ENCODE measurements at places on chromosomes 16 and 17. TPM values are rescaled to one million over a fixed set of nuclear protein-coding genes. Genes with fewer than 3 reads are reported as not detected.

Gene ABCA5
- total RNA-seq = 2.6 TPM

Gene C16orf74
- 5.8 TPM for total RNA-seq

Gene HOXB4
- 0.45 TPM for total RNA-seq

Gene PRM3
- not detected for total RNA-seq

Gene CBLN1
- 0.68 TPM for total RNA-seq

Gene ZDHHC1
- 3.2 TPM for total RNA-seq

Gene BAIAP3
- total RNA-seq = 1.3 TPM
